ENCODE measurements at places on chromosomes 2 and 18.
A peak's percentile ranks its signal among the peaks of the same experiment; 100 is the strongest.

- DNase-seq = no peak
Measured at GRCh38 chr18:78080761-78081160, 831.1 kb downstream of the GALR1 start.

GRCh38 chr18:10030816-10031541, 117.2 kb downstream of the VAPA start:
- no peak for DNase-seq

GRCh38 chr2:230348787-230349186, 21.8 kb downstream of the SP140L start:
- no peak for DNase-seq

- peak; percentile 73 for DNase-seq
Measured at GRCh38 chr18:79789091-79789891, 8.4 kb upstream of the KCNG2 start.

GRCh38 chr2:121232626-121233265, 52.3 kb downstream of the TFCP2L1 start:
- peak; percentile 54 for DNase-seq

- DNase-seq = no peak
Measured at GRCh38 chr2:54366487-54367280, 89.4 kb upstream of the SPTBN1 start.

GRCh38 chr2:220999356-220999755, 572.7 kb downstream of the EPHA4 start:
- DNase-seq = no peak

- no peak for DNase-seq
Measured at GRCh38 chr2:145055651-145056050, 535.7 kb upstream of the ZEB2 start.

DNA sequence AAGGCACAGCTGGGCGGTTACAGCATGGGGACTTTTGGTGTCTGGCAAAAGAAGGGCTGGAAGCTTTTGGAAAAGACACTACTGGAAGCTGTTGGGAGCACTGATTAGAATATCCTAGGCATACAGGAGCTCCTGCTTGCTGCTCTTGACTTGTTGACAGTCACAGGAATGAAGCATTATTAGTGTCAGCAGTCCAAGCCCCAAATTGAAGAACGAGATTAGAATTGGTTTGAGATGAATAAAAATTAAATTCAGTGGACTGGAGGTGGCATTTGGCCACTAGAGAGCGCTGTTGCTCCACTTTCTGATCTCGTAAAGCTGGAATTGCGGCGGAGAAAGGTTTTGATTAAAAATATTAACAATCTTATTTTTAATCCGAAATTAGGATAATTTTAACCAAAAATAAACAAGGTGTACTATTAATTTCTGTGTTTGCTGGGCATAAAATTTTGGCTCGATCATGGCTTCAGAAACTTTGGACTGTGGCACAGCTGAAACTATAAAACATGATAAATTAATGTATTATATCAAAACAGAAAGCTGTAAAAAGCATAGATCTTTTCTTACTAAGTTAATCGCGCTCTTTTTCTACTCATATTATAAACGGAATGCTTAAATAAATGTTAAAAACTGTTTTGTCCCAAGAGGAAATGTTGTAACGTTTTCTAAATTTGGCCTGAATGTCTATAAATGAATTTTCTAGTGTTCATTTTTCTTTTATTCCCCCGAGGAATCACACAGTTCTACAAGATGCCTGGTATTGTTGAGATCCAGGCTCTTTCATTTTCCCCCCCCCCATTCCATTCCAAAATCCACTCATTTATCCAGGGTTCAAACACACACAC, 2.4 kb upstream of the HOXD8 start:
- DNase-seq = no peak

DNA sequence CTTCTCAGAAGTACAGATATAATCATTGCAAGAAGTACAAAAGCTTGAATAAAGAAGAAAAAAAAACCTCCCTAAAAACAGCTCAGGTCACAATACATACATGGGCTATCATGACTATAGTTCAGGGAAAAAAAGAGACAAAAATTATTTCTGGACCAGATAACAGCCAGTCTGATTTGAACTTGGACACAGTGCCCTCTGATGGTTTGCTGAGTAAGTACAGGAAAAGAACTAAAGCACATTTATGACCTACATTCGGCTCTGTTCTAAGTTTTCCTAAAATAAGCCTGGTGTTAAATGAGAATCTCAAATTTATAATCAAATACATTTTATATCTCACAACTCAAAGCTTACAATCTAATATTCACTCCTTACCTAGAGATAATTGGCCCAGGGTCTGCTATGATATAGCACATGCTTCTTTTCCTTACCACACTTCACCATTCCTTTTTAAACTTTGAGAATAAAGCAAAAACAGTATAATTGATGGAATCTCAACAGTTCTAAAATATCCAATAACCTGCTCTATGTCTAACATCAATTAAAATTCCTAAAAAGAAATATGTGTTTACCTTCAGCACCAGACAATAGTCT, 81.1 kb downstream of the RAPH1 start:
- DNase-seq = no peak

DNA sequence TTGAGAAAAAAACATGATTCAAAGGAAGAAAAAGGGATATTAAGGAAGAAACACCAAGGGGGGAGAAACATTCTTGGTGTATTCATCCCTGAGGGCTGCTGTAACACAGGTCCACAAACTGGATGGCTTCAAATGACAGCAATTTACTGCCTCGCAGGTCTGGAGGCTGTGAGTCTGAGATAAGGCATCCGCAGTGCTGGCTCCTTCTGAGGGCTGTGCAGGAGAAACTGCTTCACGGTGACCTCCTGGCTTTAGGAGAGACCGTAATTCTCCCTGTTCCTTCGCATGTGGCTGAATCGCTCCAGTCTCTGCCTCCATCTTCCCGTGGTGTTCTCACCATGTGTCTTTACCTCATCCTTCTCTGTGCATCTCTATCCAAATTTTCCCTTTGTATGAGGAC, 490.7 kb downstream of the EIPR1 start:
- peak; percentile 14 for DNase-seq

- no peak for DNase-seq
Measured at GRCh38 chr2:153059338-153060052, 341.1 kb downstream of the ARL6IP6 start.

- no peak for DNase-seq
Measured at GRCh38 chr2:6148882-6149281, 456.7 kb downstream of the SOX11 start.

- no peak for DNase-seq
Measured at GRCh38 chr2:115596659-115597375, 1154.4 kb downstream of the DPP10 start.

GRCh38 chr2:234288974-234289455, 207.9 kb downstream of the ARL4C start:
- peak; percentile 84 for DNase-seq

DNA sequence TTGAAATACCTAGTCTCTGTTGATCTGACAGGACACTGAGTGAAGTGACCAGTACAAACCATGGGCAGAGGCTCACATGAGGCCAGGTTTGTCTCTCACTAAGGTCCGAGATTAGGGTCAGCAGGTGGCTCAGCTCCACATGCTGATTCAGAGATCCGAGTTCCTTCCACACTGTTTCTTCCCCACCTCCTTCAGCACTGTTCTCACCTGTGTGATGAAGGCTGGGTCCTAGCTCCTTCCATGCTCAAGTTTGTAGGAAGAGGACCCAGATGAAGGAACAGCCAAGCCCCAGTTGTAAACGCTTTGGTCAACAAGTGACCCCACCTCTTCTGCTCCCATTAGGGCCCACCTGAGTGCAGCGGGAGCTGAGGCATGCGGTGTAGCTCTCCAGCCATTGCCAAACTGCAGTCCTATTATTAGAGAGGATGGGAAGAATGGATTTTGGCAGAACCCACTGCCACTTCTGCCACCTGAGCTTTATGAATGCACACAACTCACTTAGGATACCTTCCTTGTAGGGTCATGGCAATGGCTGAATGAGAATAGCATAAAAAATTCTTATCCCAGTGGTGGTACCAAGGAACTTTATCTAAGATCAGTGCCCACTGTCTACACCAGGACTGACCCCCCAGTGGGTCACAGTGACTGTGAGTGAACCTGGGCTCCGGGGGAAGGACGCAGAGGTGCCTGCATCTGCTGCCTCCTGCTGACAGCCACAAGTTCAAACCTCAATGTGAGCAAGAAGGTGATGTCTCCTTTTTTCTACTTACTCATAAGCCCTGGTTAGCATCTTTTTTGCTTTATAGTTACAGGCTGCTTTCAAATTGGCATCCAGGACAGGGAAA, 324.8 kb upstream of the HS6ST1 start:
- peak; percentile 30 for DNase-seq

GRCh38 chr2:219722276-219722879, 94.9 kb downstream of the SLC4A3 start:
- DNase-seq = no peak

GRCh38 chr2:85413592-85414420, 3.6 kb upstream of the CAPG start:
- DNase-seq = no peak

- DNase-seq = no peak
Measured at GRCh38 chr2:16407358-16407757, 258.3 kb downstream of the CYRIA start.
